ENCODE measurements at places on chromosomes 1 and 21.

DNA sequence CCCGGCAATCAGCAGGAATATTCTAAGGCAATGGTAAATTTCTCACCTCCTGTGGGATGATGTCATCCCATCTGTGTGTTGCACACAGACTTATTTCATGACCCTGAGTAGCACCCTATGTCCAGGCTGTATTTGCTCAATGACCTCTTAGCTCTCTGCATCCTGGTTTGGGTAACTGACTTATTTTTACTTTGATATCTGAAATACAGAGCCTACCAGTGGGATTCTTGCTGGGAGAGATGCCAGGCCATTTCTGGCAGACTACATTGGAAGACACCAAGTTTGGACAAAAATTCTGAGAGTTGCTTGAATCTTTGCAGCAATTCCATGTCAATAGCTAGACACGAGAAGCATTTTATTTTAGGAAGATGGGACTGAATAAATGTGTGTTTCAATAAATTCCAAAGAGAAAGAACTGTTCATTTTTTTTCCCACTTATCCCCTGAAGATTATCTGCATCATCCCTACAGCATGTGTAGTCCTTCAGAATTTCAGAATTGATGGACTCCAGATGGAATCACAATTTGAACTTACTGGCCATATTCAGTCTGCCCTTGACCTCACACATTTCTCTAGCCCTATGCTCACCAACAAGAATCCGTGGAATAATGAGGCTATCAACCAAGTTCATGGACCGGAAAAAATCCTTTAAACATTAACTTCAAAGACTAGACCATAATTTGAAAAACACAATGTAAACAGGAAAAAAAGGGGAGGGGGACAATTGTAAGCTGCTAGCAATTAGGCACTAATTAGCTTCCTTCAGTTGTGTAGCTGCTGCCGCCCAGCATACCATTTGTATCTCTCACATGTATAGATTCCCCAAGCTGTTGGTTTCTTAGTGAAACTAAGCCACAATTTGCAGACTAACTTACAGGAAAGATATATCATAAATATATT lies 226.5 kb downstream of the HMCN1 start:
- DNase-seq = no peak

GRCh38 chr1:198268784-198269645 lies 112.2 kb downstream of the NEK7 start:
- no peak for DNase-seq

DNA sequence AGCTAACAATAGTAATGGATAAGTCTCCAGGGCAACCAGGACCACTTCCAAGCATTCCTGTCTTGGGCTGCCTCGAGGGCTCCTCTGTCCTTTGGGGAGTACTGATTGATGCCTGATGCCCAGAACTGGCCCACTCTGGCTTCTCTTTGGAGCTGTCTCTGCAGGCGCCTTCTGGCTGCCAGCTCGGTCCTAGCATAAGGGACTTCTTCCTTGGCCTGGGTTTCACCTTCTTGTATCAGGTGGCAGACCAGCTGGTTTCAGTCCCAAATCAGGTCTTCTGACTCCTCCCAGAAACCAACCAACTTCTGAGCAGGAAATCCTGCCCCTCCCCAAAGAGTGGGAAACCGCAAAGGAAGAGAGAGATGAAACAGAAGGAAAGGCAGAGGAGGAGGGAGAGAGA lies 10.6 kb downstream of the G0S2 start:
- no peak for DNase-seq

DNA sequence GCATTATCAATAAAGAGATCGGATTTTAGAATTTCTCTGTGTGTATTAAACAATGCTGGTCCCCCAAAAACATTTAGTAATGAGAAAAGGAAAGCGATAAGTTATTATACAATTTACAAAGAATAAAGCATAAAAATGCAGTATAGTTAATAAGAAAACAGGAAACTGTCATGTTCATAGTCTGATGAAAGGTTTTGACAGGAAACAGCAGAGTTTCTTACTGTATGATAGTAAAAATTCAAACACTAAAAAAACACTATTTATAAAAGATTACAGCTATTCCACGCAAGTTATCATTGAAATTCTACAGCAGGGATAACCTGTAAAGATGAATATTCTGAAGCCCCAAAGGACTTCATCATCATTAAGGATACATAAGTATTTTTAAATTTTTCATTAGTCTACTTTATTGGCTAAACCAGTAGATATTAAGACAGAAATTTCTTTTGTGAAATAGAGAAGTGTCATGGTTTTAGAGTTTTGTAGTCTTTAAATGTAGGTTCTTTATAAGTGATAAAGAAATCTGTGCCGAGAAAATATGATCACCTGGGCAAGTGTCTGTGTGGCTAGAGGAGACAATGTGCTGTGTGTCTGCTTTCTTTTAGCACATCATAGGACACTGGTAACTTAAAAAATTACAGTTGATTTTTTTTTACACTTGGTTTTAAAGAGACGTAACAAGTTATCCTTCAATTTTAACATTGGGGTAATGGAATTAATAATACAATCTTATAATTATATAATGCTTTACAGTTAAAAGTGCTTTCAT lies 49.7 kb upstream of the GFI1 start:
- DNase-seq = no peak

DNA sequence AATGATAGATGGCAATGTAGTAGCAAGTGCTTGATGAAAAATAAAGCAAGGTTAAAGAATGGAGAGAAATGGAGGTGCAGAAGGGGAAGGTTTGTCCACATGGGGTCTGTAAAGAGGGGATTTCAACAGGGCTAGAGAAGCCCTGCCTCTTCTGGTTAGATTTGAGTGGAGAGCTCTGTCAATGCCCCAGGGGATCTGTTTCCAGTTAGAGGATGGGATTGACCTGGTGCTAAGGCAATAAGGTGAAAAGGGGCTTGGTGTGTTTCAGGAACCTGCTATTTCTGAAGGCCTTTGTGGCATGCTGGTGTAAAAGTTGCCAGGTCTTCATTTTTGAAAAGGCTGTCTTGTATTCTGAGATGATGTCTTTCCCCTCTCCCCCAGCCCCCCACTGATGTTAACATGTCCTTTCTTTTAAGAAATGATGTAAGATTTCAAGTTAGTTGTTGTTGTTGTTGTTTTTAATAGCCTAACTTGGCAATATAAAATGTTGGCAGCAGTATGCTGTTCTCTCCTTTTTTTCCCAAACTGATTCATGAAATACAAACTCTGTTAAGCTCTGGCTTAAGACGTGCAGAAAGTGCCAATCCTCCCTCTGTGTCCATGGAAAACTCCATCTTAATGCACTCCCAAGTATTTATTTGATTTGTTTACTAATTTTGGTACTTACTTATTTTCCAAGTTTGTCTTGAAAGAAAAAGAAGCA lies 370.3 kb upstream of the ADGRL2 start:
- DNase-seq = no peak

DNA sequence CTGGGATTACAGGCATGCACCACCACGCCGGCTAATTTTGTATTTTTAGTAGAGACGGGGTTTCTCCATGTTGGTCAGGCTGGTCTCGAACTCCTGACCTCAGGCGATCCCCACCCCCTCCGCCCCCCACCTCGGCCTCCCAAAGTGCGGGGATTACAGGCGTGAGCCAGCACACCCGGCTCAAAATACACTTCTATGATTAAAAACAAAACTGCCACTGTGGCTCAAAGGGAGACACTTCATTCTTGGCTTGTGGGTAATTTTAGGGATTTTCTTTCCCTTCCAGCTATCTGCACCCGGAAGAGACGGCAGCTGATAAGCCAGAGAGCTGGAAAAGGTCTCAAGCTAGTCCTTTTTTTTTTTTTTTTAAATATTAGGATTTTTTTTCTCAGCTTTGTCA lies 24.5 kb downstream of the TMPRSS2 start:
- no peak for DNase-seq

GRCh38 chr1:23524163-23524562 lies 6.9 kb downstream of the E2F2 start:
- DNase-seq = no peak

- DNase-seq = no peak
These were observed 35.2 kb upstream of the RCSD1 start for GRCh38 chr1:167594822-167595221.

All from cortex of kidney (tissue), 1 donor.